Caco-2 (cell line): ENCODE measurements at places on chromosomes 5 and 9.

DNA sequence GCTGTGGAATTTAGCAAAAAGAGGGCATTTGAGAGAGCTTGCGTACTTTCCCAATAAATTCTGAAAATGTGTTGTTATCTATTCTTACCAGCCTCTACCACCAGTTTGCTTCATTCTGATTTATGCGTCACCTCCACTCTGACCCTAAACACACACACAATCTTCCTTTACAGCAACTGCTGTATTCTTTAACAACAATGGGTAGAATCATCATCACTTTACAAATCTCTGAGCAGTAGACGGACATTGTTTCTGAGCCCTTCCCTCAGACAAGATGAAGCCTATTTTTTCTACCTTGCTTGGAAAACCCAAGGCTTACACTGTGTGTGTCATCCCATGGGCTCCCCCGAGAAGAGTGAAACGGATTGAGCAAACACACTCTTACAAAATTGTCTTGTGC, 83.1 kb upstream of the RASA1 start:
- no peaks in the 10 kb centered on the region for H3K36me3 ChIP-seq
- no peak for DNase-seq
- no peaks in the 10 kb centered on the region for H3K4me1 ChIP-seq
- no peaks in the 10 kb centered on the region for H3K27me3 ChIP-seq
- no peak overlapping the region for H3K27ac ChIP-seq

DNA sequence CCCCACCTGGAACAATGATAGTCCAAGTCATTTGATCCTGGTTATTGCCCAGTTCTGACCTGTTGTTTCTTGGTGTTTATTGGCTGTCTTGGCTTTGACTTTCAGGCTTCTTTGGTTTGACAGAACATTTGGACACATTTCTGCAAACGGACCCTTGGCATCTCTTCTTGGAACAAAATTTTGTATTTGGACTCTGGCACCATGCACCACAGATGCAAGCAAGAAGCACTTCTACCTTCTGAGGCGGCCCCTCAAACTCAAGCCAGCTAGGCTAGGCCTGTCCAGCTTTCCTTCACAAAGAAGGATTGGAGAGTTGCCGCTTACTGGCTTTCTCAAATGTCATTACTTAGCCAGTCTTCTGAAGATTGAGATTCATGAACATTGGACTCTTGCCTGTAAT, 23.1 kb upstream of the FGF10 start:
- H3K27me3 ChIP-seq: no peaks in the 10 kb centered on the region
- no peak overlapping the region for H3K27ac ChIP-seq
- DNase-seq: no peak
- H3K4me3 ChIP-seq: no peak overlapping the region

DNA sequence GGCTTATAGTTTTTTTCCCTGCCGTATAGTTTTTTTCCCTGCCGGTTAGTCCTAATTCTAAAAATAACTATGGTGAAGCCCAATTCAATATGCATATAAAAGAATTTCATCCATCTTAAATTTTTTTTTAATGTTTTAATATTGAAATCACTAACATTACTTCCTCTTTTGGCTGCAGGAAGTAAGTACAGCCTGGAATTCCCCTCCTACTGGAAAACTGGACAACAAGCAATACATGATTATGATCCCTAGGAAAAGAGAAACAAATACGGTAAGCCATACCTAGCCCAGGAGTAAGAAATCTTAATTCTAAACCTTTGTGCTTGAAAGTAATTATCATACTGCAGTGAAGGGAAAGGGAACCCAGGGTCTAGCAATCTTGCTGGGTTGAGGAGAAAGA, 119.0 kb downstream of the NR3C1 start:
- DNase-seq: no peak
- no peak overlapping the region for H3K4me3 ChIP-seq
- no peak overlapping the region for H3K27ac ChIP-seq
- no peaks in the 10 kb centered on the region for H3K27me3 ChIP-seq
- H3K36me3 ChIP-seq: no peaks in the 10 kb centered on the region
- no peaks in the 10 kb centered on the region; the same call in 1 of the 2 replicates for H3K4me1 ChIP-seq

DNA sequence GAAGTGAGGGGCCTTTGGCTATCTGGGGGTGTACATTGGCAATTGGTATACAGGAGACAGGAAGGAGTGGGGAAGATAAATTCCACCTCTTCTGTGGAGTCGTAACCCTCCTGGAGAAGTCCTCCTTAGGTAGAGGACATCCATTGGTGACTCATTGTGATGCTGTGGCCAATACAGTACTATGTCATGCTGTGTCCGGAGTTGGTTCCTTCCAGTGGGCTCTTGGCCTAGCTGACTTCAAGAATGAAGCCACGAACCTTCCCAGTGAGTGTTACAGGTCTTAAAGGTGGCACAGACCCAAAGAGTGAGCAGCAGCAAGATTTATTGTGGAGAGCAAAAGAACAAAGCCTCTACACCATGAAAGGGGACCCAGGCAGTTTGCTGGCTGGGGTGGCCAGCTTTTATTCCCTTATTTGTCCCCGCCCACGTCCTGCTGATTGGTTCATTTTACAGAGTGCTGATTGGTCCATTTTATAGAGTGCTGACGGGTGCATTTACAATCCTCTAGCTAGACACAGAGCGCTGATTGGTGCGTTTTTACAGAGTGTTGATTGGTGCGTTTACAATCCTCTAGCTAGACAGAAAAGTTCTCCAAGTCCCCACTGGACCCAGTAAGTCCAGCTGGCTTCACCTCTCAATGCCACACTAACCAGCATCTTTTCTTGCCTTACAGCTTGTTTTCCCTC, 37.3 kb upstream of the FBP1 start:
- no peak for DNase-seq
- no peaks in the 10 kb centered on the region for H3K36me3 ChIP-seq
- peaks cover 22% of the 10 kb centered on the region for H3K4me1 ChIP-seq
- no peak overlapping the region for H3K4me3 ChIP-seq

DNA sequence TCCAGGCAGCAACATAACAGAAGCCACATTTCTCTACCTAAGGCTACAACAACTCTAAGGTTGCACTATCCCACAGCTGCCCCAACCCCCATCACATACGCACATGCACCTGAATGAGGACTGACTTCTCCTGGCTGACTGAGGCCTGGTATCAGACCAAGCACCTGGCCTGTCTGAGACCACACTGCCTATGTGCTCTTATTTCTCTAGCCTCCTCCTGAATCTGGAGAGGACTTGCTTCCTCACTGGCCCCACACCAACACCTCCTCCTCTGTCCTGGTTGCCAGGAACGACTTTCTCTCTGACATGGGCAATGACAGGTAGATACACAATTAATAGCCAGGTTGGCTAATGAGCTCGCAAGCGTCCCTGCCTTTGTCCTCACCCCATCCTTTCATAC, 14.9 kb upstream of the VDAC1 start:
- H3K4me3 ChIP-seq: no peak overlapping the region
- DNase-seq: no peak
- no peaks in the 10 kb centered on the region for H3K36me3 ChIP-seq
- H3K27ac ChIP-seq: peak overlapping the region; percentile 94
- H3K4me1 ChIP-seq: peaks cover 38% of the 10 kb centered on the region
- H3K27me3 ChIP-seq: no peaks in the 10 kb centered on the region

GRCh38 chr5:163473635-163474243, 13.3 kb downstream of the HMMR start:
- DNase-seq: no peak
- H3K4me3 ChIP-seq: no peak overlapping the region
- H3K4me1 ChIP-seq: no peaks in the 10 kb centered on the region
- H3K36me3 ChIP-seq: peaks cover 1% of the 10 kb centered on the region
- H3K27me3 ChIP-seq: no peaks in the 10 kb centered on the region
